M059J (cell line): ENCODE measurements at places on chromosomes 16 and 17. TPM values are rescaled to one million over a fixed set of nuclear protein-coding genes. Genes with fewer than 3 reads are reported as not detected.

Gene ALDH3A1
- total RNA-seq, result not detected in 2 replicates

Gene ARHGAP23
- total RNA-seq, result 8.5 and 32.0 TPM in 2 replicates

Gene NR1D1
- total RNA-seq, result 5.7 and 6.3 TPM in 2 replicates

Gene TBC1D3C
- 1.1 and 1.7 TPM in 2 replicates for total RNA-seq

Gene MPO
- not detected in 2 replicates for total RNA-seq

Gene SEC14L1
- total RNA-seq, result 29.2 and 49.4 TPM in 2 replicates

Gene WFIKKN1
- 0.62 and 2.9 TPM in 2 replicates for total RNA-seq

Gene RPL27
- 982 and 1,027 TPM in 2 replicates for total RNA-seq

Gene TCF25
- 88.3 and 103 TPM in 2 replicates for total RNA-seq

Gene ZDHHC1
- total RNA-seq, result 2.0 and 2.3 TPM in 2 replicates

Gene HSD17B1
- total RNA-seq, result 0.54 TPM in 1 of 2 replicates, not detected in the other

Gene HSPB9
- not detected in 2 replicates for total RNA-seq

Gene CANT1
- total RNA-seq, result 70.5 and 85.3 TPM in 2 replicates

Gene OMG
- not detected in 2 replicates for total RNA-seq

Gene KIF2B
- total RNA-seq, result not detected in 2 replicates

Gene MFAP4
- 0.07 TPM in 1 of 2 replicates, not detected in the other for total RNA-seq

Gene TBC1D3K
- not detected in 2 replicates for total RNA-seq

- no peak for DNase-seq
Measured at GRCh38 chr16:83138976-83139690, 512.4 kb downstream of the CDH13 start.

GRCh38 chr16:9666834-9667480 lies 515.3 kb downstream of the GRIN2A start:
- no peak for DNase-seq

- no peak for DNase-seq
Measured at GRCh38 chr16:24119807-24120206, 136.3 kb upstream of the CACNG3 start.

DNA sequence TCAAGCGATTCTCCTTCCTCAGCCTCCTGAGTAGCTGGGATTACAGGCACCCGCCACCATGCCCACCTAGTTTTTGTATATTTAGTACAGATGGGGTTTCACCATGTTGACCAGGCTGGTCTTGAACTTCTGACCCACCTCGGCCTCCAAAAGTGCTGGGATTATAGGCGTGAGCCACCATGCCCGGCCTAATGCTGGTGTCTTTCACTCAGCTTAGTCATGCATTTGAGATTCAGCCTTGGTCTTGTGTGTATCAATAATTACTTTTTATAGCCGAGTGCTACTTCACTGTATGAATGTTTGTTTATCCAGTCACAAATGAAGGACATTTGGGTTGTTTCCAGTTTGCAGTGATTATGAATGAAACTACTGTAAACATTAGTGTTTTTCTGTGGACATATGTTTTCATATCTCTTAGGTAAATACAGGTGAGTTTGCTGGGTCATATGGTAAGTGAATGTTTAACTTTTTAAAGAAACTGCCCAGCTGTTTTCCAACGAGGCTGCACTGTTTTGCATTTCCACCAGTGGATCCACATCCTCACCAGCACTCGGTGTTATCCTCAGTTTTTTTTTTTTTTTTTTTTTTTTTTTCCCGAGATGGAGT lies 11.0 kb upstream of the PLCG2 start:
- DNase-seq, result no peak

GRCh38 chr17:52170963-52171572 lies 12.6 kb upstream of the CA10 start:
- peak; percentile 8 for DNase-seq

- peak; percentile 78 for DNase-seq
Measured at GRCh38 chr17:82384730-82385481, 13.3 kb downstream of the UTS2R start.

DNA sequence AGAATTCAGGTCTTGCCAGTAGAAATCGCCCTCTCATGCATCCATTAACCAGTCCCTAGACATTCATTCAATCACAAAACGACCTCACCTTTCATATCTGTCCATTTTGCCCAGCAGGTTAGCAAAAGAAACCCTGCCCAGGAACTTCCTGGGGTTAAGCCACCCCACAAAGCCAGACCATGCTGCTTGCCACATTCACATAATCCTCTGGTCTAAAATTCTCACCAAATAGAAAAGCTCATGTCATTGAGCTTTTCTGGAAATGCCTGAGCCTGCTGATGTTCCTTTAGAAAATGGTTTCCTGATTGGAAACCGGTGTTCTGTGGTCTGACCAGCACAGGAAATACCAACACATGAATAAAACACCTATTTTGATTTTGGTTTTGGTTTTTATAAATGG lies 21.6 kb upstream of the DYNLRB2 start:
- no peak for DNase-seq

DNA sequence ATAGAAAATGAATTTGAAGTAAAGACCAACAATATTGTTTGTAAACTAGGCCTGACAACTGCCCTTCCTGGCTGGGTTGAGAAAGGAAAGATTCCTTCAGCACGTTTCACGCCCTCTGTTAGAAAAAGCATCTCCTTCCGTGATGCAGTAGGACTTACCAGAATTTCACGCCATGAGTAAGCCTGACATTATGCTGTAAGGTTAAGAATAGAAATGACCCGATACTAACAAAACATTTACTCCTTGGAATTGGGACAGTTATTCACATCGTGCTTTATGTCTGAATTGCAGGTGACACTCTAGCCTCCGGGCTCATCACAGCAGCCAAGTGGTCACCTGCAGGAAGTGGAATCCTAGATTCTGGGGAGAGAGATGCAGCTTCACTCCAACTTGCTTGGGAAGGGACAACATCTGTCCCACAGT lies 17.5 kb downstream of the MARCHF10 start:
- DNase-seq, result peak; percentile 90

- no peak for DNase-seq
Measured at GRCh38 chr17:15480204-15480603, 12.8 kb upstream of the CDRT4 start.

GRCh38 chr17:12927541-12928425 lies 90.0 kb downstream of the ELAC2 start:
- peak; percentile 4 for DNase-seq

DNA sequence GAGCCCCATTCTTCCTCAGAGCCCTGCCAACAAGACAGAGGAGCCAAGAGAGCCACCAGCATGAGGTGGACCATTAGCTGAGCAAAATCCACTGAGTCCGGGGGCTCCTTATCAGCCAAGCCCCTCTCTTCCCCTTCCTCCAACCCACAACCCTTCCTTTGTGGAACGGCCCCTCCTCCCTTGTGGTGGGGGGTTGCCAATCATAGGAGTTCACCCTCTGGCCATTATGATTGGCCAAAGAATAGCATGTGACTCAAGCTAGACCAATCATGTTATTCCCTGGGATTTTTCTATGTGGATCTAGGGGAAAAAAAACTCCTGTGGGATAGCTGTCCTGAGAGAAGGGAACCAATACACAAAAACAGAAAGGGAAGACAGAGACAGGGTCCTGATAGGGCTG lies 120.5 kb downstream of the C16orf95 start:
- DNase-seq, result no peak

DNA sequence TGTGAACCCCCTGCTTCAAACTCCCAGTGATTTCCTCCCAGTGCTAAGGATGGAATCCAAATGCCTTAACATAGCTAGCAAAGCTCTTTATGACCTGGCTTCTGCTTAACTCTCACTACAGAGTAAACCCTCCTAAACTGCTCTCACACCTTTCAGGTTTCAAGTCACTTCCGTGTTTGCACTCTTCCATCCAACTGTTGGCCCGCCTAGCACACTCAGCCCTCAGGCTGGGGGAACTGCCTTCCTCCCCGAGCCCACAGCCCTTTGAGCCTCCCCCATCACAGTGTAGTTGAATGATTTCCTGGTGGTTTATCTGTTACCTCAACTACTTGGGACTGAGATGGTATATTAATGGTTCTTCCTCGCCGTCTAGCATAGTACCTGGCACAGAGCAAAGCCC lies 342.5 kb downstream of the NPIPA8 start:
- no peak for DNase-seq

- no peak for DNase-seq
Measured at GRCh38 chr17:78437508-78438169, 59.2 kb downstream of the PGS1 start.

GRCh38 chr16:53646506-53646905 lies 57.2 kb downstream of the RPGRIP1L start:
- no peak for DNase-seq

DNA sequence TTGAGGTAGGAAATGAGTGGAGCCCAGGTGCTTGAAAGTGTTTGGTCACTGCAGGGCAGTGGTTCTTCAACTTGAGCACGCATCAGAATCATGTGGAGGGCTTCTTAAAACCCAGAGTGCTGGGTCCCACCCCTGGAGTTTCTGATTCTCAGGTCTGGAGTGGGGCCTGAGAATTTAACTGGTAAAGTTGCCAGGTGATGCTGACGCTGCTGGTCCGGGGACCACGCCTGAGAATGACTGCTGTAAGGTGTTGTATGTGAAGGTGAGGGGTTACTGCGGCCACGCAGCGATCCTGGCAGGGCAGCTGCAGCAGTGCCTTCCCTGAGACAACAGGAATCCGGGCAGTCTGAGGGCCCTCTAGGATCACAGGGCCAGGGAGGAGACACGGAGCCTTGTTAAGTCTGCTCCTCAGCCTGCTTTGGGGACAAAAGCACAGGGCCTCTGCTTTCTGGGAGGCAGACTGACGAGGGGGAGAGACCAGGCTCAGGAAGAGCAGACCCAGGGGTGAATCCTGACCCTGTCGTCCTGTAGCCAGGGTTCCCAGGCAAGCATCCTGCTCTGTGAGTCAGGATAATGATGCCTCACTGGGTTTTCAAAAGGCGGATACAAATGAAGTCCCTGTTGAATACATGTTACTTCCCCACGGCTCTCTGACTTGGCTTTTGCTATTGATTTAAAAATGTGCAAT lies 16.2 kb downstream of the CCDC42 start:
- no peak for DNase-seq

GRCh38 chr17:14582996-14583395 lies 282.1 kb downstream of the HS3ST3B1 start:
- no peak for DNase-seq

GRCh38 chr17:4234401-4234800 lies 29.4 kb downstream of the ANKFY1 start:
- peak; percentile 12 for DNase-seq

DNA sequence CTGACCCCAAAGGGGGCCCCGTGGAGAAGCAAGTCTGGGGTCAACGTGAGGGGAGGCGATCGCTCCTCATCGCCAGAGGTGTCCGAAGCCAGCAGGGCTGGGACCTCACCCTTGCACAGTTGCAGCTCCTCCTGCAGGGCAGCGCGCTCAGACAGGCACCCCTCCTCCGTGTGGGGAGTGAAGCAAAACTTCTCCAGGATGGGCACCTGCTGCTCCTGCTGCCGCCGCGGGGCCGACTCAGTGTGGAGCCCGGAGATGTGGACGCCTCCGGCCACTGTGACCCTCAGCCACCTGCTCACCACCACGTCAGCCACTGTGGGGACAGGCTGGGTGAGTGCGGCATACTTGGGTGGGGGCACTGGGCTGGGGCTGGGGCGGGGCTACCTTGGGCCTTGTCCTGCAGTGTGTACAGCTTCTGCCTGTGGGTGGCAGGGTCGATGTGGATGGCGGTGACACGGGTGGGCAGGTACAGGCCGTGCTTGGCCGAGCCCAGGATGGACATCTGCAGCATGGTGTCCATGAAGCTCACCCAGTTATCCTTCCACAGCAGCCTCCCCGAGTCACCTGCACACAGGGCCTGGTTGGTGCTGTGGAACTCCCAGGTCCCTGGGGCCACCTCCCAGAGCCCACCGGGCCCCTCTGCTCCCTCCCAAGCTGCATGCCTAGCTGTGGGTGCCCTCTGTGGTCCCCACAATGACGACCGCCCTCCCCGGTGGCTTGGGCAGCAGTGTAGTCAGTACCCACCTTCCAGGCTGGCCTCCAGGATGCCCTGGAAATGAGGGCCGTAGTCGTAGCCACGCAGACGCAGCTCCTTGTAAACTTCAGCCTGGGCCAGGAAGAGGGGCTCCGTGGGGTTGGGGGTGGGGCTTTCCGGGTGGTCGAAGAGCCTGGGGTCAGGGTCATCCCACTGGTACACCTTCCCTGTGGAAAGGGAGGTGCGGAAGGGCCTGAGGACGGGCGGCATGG lies 10.8 kb downstream of the FASN start:
- no peak for DNase-seq

- DNase-seq, result no peak
Measured at GRCh38 chr16:5022521-5022920, 11.2 kb downstream of the NAGPA start.

- peak; percentile 41 for DNase-seq
Measured at GRCh38 chr17:18966831-18967624, 15.1 kb downstream of the SLC5A10 start.

- DNase-seq, result no peak
Measured at GRCh38 chr17:40705584-40705983, 2.0 kb upstream of the KRT24 start.

DNA sequence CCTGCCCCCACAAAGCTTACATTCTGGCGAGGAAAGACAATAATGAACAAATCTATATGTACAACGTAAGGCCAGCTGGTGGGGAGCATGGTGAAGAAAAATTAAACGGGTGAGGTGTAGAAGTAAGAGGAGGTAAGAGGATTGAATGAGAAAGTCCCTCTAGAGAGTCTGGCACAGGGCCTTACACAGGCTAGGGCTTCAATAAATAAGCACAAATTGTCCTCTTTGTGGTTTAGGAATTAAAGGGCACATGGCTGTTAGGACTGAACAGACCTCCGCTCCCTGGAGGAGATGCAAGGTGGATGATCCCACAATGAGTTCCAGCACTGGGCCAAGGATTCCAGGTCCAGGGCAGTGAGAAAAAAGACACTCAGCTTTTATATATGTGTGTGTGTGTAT lies 43.1 kb upstream of the HAPSTR1 start:
- DNase-seq, result peak; percentile 79

DNA sequence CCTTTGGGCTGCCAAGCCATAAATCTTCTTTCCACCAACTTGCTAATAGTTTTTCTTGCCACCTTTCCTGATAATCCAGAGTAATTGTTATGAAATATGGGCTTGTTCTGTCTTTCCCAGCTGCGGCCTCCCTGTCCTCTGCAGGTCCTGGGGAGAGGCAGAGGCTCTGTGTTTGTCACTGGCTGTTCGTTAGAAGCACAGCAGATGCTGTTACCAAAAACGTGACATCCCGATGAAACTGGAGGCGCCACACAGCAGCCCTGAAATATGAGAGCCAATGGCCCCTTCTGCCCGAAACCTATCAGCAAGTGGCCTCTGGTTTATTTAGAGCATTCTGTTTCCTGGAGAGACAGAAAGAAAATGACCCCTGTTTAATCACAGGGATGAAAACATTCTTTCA lies 115.1 kb upstream of the ANKFN1 start:
- DNase-seq, result no peak

DNA sequence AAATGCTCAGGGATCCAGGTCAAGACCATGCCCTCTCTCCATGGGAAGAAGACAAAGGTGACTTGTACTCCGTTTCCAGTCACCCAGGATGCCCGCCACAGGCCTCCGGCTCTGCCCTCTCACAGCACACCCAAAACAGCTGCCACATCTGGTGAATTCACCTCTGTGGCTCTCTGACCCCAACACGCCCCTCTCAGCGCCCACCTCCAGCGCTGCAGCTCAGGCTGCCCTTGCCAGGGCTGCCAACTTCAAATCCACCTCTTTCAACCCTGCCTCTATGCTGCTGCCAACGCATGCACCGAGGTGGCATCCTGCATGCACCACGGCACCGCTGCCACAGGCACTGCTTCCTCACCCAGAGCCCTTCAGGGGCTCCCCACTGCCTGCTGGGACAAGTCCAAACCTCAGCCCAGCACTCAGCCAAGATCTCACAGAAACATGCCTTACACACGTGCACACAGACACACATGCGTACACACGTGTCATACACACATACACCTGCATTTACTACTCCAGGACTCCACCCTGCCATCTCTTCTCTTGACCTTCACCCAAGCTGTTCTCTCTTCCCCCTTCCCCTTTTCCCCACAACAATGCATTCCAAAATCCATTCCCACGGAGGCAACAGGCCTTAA lies 7.5 kb downstream of the HID1 start:
- no peak for DNase-seq
